H1 (cell line): ENCODE measurements at places on chromosomes 11 and 22. TPM values are rescaled to one million over a fixed set of nuclear protein-coding genes. Genes with fewer than 3 reads are reported as not detected.
A peak's percentile ranks its signal among the peaks of the same experiment; 100 is the strongest.

GRCh38 chr11:69400771-69401590, 80.5 kb upstream of the LINC01488 start:
- no peak for DNase-seq

Gene FXYD2
- total RNA-seq = 0.99 and 1.1 TPM in 2 replicates

DNA sequence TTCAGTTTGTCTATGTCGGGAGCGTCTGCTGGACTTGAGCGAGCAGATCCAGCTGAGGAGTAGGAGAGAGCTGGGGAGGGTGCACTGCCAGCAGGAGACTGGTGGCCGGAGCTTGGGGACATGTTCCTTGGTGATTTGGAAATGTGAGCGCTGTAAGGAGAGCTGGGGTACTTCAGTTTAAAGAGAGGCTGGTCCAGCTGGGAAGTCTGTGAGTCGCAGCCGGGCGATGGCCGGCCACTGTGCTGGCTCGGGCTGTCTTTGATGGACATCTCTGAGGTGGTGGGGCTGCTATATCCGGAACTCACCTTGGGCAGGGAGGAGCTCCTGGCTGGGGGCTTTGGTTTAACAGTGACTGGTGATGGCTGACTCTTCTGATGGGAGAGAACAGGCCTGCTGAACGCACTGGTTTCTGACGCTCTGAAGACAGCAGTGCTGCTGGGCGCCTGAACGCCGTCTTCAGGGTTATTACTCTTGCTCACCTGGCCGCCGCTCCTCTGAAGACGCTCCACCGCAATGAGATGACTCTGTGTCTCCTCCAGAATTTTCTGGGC, 63.6 kb upstream of the PITPNB start:
- no peak for DNase-seq

DNA sequence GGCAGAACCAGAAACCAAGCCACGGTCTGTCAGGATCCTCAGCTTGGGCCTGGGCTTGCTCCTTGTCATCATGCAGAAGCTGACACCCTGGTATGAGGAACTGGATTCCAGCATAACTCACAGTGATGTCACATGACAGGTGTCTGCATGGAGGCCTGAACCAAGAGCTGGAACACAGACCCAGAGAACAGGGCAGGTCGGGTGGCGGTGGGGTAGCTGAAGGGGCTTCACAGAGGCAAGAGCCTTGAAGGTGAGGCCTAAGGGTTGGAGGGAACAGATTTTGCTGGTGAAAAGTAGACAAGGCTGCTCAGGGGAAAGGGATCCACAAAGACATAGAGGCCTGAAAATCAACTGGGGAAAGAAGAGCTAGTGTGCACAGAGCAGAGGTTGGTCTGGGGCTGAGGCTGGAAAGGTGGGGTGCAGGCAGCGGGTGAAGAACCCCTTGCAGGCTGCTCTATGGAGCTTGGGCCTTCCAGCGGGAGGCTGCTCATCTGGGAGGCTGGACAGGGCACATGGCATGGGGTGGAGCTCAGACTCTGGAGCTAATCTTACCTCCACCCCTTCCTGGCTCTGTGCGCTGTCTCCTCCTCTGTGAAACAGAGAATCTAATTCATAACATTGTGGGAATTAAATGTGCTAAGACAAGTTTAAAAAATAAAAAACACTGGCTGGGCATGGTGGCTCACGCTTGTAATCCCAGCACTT, 18.4 kb upstream of the RPS3 start:
- DNase-seq = no peak

GRCh38 chr11:107017104-107017432, 1.2 kb downstream of the GUCY1A2 start:
- DNase-seq = no peak

DNA sequence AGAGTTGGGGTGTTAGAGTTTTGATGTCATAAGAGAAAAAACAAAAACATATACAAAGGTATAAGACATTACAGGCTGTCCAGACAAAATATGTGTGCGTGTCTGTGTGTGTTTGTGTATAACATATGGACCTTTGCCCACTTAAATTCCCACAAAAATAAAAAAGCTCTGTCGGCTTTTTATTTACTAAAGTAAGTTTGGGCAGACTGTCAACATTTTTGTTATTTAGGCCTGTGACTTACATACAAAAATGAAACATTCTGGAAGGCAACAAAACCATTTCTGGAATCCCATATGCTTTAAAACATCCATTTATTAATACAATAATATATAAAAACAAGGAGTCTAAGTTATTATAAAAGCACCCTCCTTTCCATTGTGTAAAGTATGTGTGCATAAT, 960.1 kb upstream of the FAT3 start:
- DNase-seq = no peak

DNA sequence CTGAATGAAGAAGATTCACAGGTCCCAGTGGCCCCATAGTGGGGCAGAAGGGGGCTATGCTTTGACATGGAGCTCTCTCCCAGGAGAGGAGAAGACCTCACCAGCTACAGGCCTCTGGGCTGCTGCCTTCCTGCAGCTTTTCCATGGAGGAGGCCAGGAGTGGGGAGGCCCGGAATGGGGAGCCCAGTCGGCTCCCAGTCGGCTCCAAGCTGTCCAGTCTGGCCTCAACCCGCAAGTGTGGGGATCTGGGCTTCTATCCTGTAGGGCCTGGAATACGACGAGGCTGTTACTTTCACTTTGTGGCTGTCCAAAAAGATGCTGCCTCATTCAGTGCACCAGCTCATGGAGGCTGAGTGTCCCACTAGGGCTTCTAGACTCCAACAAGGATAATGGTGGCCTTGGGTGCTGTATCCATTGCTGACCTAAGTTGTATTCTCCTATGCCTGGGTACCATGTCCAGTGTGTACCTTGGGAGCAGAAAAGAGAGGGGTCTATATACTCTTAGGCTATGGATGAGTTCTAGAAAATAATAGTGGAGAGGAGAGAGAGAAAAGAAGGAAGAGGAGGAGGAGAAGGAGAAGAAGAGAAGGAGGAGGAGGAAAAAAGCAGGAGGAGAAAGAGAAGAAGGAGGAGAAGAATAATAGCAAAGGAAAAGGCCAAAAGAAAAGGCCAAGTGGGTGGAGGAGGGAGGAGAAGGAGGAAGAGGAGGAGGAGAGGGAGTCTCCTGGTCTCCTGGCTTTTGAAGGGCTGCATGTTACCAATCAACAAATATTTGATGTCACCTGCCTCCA, 1.1 kb downstream of the MYO18B start:
- no peak for DNase-seq

DNA sequence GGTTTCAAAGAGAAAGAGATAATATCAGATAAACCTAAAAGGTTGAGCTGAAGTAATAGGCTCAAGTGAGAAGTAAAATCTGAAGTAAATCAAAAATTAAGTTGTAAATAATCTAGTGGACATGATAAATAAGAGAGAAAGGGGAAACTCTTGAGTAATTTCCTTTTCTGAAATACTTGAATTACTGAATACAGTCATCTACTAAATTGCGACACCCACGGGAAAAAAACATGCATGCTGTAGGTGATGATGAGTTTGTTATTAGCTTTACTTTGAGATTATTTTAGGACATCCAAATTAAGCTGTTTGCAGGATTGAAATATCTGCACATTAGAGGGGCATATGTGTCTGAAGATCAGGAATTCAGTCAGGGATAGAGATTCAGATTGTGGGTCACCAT, 50.0 kb upstream of the CARD18 start:
- no peak for DNase-seq

Gene SHANK2
- 52.9 and 54.2 TPM in 2 replicates for total RNA-seq

Gene KCNJ4
- 2.2 and 2.3 TPM in 2 replicates for total RNA-seq

GRCh38 chr11:15944460-15944859, 411.9 kb downstream of the SOX6 start:
- no peak for DNase-seq

Gene THY1
- total RNA-seq = 259 and 286 TPM in 2 replicates

Gene TEX54
- 1.2 TPM in 1 of 2 replicates, not detected in the other for total RNA-seq

DNA sequence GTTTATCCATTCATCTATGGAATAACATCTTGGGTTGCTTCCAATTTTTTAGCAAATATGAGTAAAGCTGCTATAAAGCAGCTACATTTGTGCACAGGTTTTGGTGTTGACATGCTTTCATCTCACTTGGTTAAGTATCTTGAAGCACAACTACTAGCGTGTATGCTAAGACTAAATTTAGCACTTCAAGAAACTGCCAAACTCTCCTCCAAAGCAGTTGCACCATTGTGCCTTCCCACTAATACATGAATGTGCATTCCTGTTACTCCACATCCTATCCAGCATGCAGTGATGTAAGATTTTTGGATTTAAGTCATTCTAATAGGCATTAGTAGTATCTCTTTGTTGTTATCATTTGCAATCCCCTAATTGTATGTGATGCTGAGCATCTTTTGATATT, 230.7 kb downstream of the KCNA4 start:
- DNase-seq = no peak

Gene NADSYN1
- 36.2 and 38.3 TPM in 2 replicates for total RNA-seq

- DNase-seq = no peak
Measured at GRCh38 chr11:77152846-77153245, 24.8 kb downstream of the MYO7A start.

DNA sequence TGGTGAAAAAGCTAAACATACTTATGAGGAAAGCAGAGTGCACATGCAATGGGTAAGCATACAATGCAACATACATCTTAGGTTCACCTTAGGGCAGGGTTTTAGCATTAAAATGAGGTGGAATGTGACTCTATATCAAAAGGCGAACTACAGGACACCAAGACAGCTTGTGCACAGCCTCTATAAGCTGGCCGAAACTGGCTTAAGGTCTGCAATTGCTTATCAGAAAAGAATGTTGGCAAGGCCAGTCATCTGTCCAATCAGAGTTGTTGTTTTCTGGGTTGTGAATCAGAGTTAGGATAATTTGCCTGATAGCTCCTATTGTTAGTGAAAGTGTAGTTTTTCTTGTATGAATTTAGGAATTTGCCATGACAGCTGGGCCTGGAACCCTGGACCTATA, 76.5 kb downstream of the LRRC4C start:
- DNase-seq = no peak

Gene LMNTD2
- total RNA-seq = 2.6 and 3.1 TPM in 2 replicates

DNA sequence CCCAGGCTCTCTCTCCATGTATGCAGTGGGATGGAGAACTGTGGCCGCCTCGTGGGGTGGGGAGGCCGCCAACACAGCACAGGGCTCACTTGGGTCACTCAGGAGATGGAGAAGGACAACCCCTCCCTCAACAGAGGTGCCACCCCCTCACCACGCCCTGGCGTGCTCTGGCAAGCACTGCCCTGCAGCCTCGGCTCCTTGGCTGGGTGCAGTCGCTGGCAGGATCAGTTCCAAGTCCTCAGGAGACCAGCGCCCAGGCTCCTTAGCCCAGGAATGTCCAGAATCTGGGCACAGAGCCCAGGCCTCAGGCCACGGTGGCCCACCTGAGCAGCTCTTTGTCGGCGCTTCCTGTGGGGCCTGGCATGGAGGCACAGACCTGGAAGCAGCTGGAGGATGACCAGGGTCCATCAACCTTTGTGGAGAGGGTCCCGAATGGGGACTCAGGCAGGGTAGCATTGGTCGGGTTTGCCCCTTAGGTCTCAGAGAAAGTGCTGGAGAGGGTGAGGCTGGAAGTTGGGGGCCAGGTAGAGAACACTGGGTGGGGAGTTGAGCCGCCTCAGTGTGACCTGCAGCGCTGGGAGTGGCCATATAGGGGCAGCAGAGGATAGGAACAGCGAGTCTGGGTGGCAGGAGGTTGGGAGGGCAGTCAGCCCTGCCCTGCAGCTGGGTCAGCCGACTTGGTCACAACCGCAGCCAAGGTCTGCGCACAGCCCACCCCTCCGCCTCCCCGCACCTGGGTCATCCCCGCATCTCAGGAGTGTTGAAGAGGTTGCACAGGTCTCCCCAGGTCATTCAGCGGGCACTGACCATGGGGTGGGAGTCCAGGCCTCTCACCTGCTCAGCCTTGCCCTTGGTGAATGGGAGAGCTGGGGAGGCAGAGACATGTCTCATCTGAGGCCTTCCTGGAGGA, 8.2 kb downstream of the SUSD2 start:
- DNase-seq = peak; percentile 91

GRCh38 chr11:94885581-94885980, 87.8 kb downstream of the CWC15 start:
- DNase-seq = no peak

GRCh38 chr11:110471371-110471770, 41.6 kb downstream of the FDX1 start:
- no peak for DNase-seq

Gene APOBEC3B
- total RNA-seq = 14.2 and 16.3 TPM in 2 replicates

Gene LRRC75B
- total RNA-seq = 10.9 and 12.2 TPM in 2 replicates

Gene C22orf42
- not detected in 2 replicates for total RNA-seq

DNA sequence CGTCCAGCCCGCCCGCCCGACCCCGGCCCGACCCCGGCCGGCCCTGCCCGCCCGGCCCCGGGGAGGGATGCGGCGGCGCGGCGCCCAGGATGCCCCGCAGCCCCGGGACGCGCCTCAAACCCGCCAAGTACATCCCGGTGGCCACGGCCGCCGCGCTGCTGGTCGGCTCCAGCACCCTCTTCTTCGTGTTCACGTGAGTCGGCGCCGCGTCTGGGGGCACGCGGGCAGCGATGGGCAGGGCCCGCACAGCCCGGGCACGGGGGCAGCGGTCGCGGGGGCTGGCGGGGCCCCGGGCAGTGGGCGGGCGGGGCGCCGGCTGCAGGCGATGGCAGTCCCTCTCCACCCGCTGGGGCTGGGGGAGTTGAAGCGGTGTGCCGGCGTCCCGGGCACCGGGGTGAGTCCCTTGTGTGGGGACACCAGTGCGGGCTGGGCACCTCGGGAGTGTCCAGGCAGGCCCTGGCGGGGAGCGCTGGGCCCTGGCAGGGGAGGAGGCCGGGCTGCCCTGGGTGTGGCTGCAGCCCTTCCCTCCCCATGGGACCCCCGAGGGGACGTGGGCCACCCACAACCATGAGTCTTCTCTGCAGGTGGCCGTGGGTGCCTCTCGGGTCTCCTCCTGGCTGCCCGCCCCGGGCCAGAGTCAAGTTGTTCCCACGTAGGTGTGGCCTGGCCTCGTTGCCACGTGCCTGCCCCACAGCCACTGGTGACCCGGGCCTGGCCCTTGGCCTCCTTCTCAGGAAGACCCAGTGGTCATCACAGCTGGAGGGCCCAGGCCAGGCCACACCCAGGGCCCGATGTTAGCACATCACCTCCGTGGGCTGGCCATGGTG, 468 bp downstream of the ZDHHC8 start:
- DNase-seq = no peak

DNA sequence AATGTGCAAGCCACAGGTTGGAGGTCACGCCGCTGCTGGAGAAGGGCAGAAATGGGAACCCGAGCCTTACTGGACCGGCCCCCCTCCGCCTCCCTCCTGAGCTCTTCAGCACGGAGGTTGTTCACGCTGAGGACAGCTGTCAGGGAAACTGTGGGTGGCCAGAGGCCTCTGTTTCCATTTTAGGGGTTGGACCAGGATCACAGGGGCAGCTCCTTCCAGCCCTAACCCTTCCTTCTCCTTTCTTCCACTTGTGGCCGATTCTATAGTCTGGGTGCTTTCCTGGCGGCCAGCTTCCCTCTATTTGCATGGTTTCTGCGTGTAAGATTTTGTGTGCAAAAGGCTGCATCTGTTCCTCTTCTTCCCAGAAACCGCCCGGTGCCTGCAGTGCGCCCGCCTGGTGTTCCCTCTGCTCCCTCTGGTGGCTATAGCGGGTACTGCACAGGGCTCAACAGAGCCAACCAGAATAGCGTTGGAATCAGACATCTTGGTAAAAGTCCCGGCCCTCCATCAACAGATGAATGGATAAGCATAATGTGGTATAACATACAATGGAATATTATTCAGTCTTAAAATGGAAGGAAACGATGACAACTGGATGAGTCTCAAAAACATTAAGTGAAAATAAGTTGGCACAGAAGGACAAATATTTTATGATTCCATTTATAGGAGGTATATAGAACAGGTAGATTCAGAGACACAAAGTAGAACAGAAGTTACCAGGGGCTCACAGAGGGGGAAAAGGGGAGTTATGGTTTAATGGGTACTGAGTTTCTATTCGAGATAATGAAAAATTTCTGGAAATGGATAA, 8.4 kb upstream of the SLC22A8 start:
- DNase-seq = peak; percentile 29

GRCh38 chr22:20063271-20064139, 16.5 kb upstream of the DGCR8 start:
- DNase-seq = no peak

- no peak for DNase-seq
Measured at GRCh38 chr22:46961591-46962295, 199.3 kb downstream of the TBC1D22A start.
